ENCODE measurements at places on chromosomes 1 and 21. TPM values are rescaled to one million over a fixed set of nuclear protein-coding genes. Genes with fewer than 3 reads are reported as not detected.

The OLFML2B gene
- total RNA-seq = 38.4 TPM

The RGS7 gene
- total RNA-seq = not detected

GRCh38 chr1:153652805-153653500, 5.5 kb upstream of the SNAPIN start:
- H3K4me1 ChIP-seq = no peaks in the 10 kb centered on the region
- no peak for DNase-seq
- no peaks in the 10 kb centered on the region for H3K27me3 ChIP-seq
- H3K27ac ChIP-seq = peak overlapping the region; percentile 0
- no peaks in the 10 kb centered on the region for H3K36me3 ChIP-seq

The HPCA gene
- total RNA-seq = 0.76 TPM

DNA sequence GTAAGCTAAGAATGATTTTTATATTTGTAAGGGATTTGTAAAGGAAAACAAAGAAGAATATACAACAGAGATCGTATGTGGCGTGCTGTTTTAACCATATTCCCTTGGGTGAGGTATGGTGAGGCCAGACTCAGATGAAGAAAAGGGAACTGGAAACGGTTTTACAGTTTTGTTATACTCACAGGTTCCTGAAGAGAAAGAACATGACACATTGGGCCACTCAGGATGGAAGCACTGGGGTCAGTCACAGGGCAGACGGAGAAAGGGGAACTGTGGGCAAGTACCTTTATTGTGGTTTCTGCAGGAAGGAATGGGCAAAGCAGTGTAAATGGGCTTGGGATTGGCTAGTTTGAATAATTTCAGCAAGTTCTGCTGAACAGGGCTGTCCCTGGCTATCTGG, 177.4 kb downstream of the LBR start:
- no peak for DNase-seq
- H3K4me1 ChIP-seq = no peaks in the 10 kb centered on the region
- H3K27me3 ChIP-seq = no peaks in the 10 kb centered on the region
- H3K36me3 ChIP-seq = no peaks in the 10 kb centered on the region
- no peak overlapping the region for H3K4me3 ChIP-seq
- no peak overlapping the region for H3K27ac ChIP-seq

GRCh38 chr1:16141573-16142336, 14.1 kb downstream of the EPHA2 start:
- DNase-seq = peak; percentile 69
- peak overlapping the region; percentile 96 for H3K27ac ChIP-seq
- H3K36me3 ChIP-seq = no peaks in the 10 kb centered on the region
- H3K27me3 ChIP-seq = no peaks in the 10 kb centered on the region
- no peak overlapping the region for H3K4me3 ChIP-seq
- peaks cover 23% of the 10 kb centered on the region for H3K4me1 ChIP-seq

DNA sequence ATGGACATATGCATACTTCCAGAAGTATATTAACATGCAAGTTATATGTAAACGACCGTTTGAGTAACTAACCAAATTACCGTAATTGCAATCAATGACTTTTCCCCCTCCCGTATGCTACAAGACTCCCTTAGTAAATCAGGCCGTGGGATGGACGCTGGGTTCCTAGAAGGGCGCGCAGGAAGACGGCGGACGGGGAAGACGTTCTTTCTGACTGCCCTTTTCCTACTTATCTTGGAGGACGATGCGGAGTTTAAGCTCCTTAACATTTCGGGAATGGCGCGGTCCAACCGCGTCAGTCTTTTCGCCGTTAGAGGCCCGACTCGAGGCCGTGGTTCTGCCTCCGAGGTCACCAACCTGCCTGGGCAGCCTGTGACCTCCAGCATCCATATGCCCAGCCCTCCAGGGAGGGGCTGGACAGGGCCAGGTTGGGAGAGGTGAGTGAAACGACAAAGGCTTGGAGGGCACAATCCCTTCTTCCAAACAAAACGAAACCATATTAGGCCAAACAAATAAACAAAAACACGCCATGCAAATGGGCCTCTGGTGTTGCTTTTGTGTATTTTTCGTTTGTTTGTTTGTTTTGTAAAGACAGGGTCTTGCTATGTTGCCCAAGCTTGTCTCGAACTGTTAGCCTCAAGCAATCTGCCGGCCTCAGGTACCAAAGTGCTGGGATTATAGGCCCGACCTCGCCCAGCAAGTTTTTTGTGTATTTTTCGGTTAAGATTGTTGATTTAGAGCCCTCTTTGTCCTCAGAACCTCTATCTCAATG, 873 bp upstream of the PI4KB start:
- H3K27ac ChIP-seq = peak overlapping the region; percentile 94
- no peaks in the 10 kb centered on the region for H3K27me3 ChIP-seq
- no peaks in the 10 kb centered on the region for H3K36me3 ChIP-seq
- no peaks in the 10 kb centered on the region for H3K4me1 ChIP-seq

- no peaks in the 10 kb centered on the region for H3K36me3 ChIP-seq
- H3K4me1 ChIP-seq = no peaks in the 10 kb centered on the region
- DNase-seq = no peak
- H3K4me3 ChIP-seq = no peak overlapping the region
- no peak overlapping the region for H3K27ac ChIP-seq
These were observed 54.2 kb downstream of the PTPRU start for GRCh38 chr1:29290414-29290985.

- no peak overlapping the region for H3K4me3 ChIP-seq
- no peak overlapping the region for H3K27ac ChIP-seq
- H3K36me3 ChIP-seq = no peaks in the 10 kb centered on the region
- no peaks in the 10 kb centered on the region for H3K4me1 ChIP-seq
- H3K27me3 ChIP-seq = no peaks in the 10 kb centered on the region
These were observed 17.2 kb downstream of the SPOCD1 start for GRCh38 chr1:31798433-31799195.

DNA sequence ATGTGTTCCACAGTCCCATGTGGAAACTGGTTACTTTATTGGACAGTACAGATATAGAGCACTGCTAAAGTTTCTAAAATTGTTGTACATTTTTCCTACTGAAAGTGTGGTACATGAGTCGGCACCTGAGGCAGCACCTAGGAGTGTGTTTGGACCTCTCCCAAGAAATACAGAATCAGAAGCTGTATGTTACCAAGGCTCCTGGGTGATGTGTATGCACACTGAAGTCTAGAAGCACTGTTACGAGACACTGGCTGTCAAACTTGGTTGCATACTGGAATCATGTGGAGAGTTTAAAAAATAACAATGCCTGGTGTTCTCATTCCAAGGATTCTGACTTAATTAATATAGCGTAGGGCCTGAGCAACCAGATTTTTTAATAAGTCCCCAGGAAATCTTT, 46.6 kb downstream of the ERO1B start:
- H3K27me3 ChIP-seq = no peaks in the 10 kb centered on the region
- no peaks in the 10 kb centered on the region for H3K36me3 ChIP-seq
- no peaks in the 10 kb centered on the region for H3K4me1 ChIP-seq
- H3K4me3 ChIP-seq = no peak overlapping the region
- no peak overlapping the region for H3K27ac ChIP-seq

GRCh38 chr1:232316864-232317263, 313.1 kb downstream of the SIPA1L2 start:
- no peaks in the 10 kb centered on the region for H3K4me1 ChIP-seq
- no peaks in the 10 kb centered on the region for H3K27me3 ChIP-seq
- no peak for DNase-seq
- H3K36me3 ChIP-seq = no peaks in the 10 kb centered on the region
- H3K27ac ChIP-seq = no peak overlapping the region

DNA sequence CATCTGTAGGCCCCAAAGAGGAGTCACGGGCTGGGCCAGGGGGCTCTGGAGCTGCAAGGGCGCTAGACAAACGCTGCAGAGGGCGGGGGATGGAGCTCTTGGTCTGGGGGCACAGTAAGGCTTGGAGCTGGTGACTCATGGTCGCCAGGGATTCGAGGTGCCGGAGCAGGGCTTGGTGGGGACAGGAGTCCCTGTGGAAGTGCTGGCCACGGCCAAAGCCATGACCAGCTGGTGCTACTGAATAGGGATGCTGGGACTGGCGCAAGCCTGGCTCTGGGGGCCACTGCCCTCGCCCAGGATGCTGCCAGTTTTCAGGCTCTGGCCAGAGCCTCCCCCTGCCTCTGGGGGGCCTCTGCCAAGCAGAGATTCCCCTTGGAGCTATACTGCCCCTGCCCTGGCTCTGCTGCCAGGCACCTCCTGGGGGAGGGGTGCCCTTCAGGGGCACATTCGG, 25.2 kb downstream of the SPOCD1 start:
- no peaks in the 10 kb centered on the region for H3K4me1 ChIP-seq
- DNase-seq = no peak
- no peaks in the 10 kb centered on the region for H3K27me3 ChIP-seq
- H3K36me3 ChIP-seq = no peaks in the 10 kb centered on the region
- H3K4me3 ChIP-seq = no peak overlapping the region
- H3K27ac ChIP-seq = no peak overlapping the region

DNA sequence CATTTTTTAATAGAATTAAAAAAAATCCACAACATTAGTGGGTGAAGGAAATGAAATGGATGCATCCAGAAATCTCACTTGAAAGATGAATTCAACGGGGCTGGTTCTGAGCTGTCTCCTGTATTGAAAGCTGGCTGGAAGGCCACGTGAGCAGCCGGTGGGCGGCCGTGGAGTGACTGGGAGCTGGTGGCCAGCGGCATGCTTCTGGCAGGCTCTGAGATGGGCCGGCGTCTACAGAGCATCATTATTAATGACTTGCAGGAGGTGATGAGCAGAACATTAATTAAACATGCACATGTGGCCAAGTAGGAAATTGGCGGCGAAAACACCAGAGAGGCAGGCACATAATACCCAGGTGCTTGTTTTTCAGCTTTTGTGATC, 115.6 kb upstream of the LMO4 start:
- H3K27me3 ChIP-seq = no peaks in the 10 kb centered on the region
- no peaks in the 10 kb centered on the region for H3K36me3 ChIP-seq
- no peak for DNase-seq
- no peak overlapping the region for H3K4me3 ChIP-seq

- DNase-seq = no peak
- no peaks in the 10 kb centered on the region for H3K4me1 ChIP-seq
- no peak overlapping the region for H3K27ac ChIP-seq
These were observed 66.6 kb upstream of the RHOU start for GRCh38 chr1:228668553-228669241.

The SMPDL3B gene
- total RNA-seq = not detected

The LRRC3 gene
- 2.3 TPM for total RNA-seq

DNA sequence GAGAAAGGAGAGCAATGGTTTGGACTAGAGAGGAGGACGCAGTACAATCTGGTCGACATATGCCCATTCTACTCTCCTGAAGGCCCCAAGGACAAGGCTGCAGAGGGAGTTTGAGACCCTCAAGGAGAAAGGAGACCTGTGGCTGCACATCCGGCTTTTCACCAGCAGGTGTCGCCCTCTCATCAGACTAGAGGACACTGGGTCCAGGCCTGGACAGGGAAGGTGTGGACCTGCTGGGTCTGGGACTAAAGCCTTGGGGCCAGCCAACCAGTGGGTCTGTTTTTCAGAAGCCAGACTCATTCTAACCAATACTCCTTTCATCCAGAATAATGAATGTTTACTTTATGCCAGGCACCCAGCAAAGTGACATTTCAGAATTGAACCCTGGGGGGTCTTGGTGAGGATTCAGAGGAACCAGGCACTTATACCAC, 5.0 kb downstream of the SRARP start:
- no peaks in the 10 kb centered on the region for H3K27me3 ChIP-seq
- peaks cover 5% of the 10 kb centered on the region for H3K4me1 ChIP-seq
- H3K4me3 ChIP-seq = no peak overlapping the region
- H3K36me3 ChIP-seq = no peaks in the 10 kb centered on the region

- no peak for DNase-seq
- no peaks in the 10 kb centered on the region for H3K4me1 ChIP-seq
- H3K27me3 ChIP-seq = no peaks in the 10 kb centered on the region
These were observed 18.0 kb upstream of the LRRC8D start for GRCh38 chr1:89802841-89803240.

The CD1C gene
- total RNA-seq = 1.9 TPM

The CNKSR1 gene
- total RNA-seq = 0.29 TPM
